ENCODE measurements at places on chromosomes 11 and 22.

GRCh38 chr11:77866336-77866735 lies 45.4 kb downstream of the AAMDC start:
- no peak for DNase-seq

DNA sequence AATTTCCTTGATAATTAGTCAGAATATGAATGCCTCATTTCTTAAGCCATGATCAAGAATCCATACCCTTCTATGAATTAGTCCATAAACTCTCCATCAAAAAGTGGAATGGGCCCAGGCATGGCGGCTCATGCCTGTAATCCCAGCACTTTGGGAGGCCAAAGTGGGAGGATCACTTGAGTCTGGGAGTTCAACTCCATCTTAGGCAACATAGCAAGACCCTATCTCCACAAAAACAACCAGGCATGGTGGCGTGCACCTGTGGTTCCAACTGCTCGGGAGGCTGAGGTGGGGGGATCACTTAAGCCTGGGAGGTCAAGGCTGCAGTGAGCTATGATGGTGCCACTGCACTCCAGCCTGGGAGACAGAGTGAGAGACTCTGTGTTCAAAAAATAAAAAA lies 52.1 kb upstream of the SHANK2 start:
- no peak for DNase-seq

GRCh38 chr11:27973851-27974536 lies 134.0 kb downstream of the KIF18A start:
- no peak for DNase-seq

- DNase-seq = no peak
Observed at GRCh38 chr11:94768602-94769541, 716 bp downstream of the AMOTL1 start.

DNA sequence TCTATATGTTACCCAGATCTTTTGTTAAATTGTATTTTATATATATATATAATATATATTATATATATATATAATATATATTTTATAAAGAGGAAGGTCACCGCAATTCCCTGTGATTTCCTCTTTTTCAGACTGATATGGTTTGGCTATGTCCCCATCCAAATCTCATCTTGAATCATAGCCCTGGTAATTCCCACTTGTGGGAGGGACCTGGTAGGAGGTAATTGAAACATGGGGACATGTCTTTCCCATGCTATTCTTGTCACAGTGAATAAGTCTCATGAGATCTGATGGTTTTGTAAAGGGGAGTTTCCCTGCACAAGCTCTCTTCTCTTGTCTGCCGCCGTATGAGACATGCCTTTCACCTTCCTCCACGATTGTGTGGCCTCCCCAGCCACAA lies 157.6 kb downstream of the RAB38 start:
- no peak for DNase-seq

DNA sequence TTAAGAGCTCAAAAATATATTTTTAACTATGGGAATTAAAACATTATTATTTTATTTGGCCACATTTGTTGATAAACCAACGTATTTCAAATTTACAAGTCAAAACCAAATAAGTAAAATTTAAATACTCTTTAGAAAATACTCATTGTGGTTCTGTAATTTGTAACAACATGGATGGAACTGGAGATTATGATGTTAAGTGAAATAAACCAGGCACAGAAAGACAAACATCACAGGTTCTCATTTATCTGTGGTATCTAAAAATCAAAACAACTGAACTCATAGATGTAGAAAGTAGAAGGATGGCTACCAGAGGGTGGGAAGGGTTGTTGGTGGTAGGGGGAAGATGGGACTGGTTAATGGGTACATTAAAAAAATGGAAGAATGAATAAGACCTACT lies 50.8 kb downstream of the STK33 start:
- DNase-seq = no peak

DNA sequence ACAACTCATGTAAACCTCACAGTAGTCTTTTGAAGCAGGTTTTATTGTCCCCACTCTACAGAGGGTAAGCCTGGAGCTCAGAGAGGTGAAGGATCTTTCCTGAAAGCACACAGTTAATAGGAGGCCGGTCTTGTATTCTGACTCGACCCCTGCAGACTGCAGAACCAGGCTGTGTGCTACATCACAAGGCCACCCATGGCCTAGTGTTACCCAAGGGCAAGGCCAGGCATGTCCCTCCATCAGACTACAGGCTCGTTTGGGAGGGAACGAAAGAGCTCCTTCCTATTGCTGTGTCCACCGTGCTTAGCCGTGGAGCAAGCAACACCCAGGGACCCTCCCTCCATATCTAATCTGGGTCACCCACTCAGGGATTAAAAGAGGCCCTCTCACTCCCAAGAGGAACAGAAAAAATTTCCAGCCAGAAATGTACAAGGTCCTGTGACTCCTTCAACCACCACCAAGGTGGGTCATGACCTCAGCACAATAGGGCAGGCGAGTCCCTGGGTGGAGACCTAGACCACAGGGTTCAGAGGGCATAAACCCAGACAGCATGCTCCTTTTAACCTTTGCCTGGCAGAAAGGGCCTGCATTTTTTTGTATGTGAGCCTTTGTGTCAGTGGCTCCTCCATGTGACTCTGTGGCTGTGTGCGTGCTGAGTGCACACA lies 6.3 kb upstream of the SMIM35 start:
- DNase-seq = no peak

DNA sequence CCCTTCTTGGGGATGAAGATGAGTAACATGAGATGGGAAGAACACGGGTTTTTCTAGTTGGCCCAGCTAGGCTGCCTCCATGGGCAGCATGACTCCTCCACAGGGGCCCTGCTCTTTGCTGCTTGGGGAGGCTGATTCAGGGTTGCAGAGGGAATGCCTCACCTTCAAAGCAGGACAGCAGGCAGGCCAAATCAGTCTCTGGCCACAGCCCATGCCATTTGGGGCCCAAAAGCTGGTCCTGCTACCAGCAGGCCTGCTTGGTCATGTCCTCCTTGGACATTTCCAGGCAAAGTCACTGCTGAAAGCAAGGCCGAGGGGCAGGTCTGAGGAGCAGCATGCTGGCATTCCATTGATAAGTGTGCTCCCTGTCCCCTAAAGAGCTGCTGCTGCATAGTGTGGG lies 13.8 kb upstream of the MAPK8IP1 start:
- no peak for DNase-seq

- DNase-seq = peak; percentile 8
Observed at GRCh38 chr11:16082095-16083055, 274.0 kb downstream of the SOX6 start.

GRCh38 chr11:66333220-66333877 lies 2.9 kb downstream of the RIN1 start:
- no peak for DNase-seq

- no peak for DNase-seq
Observed at GRCh38 chr11:60005360-60005759, 11.6 kb upstream of the OOSP4B start.

- no peak for DNase-seq
Observed at GRCh38 chr11:15815246-15816195, 540.8 kb downstream of the SOX6 start.

DNA sequence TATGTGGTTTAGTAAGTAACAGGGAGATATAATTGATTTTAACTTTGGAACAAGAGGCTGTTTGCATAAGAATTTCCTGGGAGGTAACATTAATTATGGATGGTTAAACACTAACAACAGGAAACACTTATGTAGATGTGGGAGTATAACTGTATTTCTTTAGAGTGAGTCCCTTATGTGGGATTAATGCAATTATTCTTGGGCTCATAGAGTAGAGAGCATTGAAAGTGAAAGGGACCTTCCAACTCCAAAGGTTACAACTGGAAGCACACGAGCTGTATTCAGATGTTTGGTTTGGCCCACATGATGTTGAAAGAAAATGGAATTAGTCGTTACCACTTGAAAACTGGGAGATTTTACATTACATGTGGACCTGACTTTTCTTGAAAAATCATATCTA lies 53.5 kb downstream of the BBOX1 start:
- no peak for DNase-seq

GRCh38 chr22:37677493-37677974 lies 2.1 kb downstream of the LGALS1 start:
- no peak for DNase-seq
